Forelimb muscle (tissue), 1 donor: ENCODE measurements at places on chromosomes 5 and 9. TPM values are rescaled to one million over a fixed set of nuclear protein-coding genes. Genes with fewer than 3 reads are reported as not detected.

Gene ALDH1B1
- polyA plus RNA-seq, result 20.2 TPM

- no peak for DNase-seq
These were observed 18.3 kb downstream of the UGCG start for GRCh38 chr9:111914749-111915424.

Gene JMY
- polyA plus RNA-seq, result 9.5 TPM

GRCh38 chr5:68381060-68381459, 165.5 kb downstream of the PIK3R1 start:
- DNase-seq, result no peak

GRCh38 chr5:102858221-102858620, 103.1 kb downstream of the PAM start:
- no peak for DNase-seq

- no peak for DNase-seq
These were observed 758 bp upstream of the PDCD1LG2 start for GRCh38 chr9:5509573-5509972.

- no peak for DNase-seq
These were observed 73.5 kb downstream of the PPP2R2B start for GRCh38 chr5:146805081-146805480.

Gene ADCY2
- 51.8 TPM for polyA plus RNA-seq

Gene GPR150
- not detected for polyA plus RNA-seq

DNA sequence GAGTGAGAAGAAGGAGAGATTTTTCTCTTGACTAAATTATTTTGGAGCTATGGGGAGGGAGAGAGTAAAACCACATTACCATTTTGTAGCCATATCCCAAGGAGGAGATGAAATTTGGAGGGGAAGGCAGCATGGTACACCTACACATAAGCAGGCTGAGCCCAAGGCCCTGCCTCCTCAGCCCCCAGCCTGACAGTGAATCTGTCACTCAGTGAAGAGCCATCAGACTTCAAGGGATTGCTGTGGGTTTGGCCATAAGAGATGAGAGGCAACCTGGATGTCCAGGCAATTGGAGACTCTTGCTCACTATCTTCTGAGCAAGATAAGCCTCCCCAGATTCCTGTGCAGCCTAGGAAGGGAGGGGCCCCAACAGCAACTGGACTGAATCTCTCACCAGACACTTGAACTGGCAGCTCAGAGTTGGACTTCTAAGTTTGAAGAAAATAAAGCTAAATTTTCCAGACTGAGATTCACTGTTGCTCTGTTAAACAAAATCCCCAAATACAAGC, 216.6 kb downstream of the SEMA6A start:
- no peak for DNase-seq

DNA sequence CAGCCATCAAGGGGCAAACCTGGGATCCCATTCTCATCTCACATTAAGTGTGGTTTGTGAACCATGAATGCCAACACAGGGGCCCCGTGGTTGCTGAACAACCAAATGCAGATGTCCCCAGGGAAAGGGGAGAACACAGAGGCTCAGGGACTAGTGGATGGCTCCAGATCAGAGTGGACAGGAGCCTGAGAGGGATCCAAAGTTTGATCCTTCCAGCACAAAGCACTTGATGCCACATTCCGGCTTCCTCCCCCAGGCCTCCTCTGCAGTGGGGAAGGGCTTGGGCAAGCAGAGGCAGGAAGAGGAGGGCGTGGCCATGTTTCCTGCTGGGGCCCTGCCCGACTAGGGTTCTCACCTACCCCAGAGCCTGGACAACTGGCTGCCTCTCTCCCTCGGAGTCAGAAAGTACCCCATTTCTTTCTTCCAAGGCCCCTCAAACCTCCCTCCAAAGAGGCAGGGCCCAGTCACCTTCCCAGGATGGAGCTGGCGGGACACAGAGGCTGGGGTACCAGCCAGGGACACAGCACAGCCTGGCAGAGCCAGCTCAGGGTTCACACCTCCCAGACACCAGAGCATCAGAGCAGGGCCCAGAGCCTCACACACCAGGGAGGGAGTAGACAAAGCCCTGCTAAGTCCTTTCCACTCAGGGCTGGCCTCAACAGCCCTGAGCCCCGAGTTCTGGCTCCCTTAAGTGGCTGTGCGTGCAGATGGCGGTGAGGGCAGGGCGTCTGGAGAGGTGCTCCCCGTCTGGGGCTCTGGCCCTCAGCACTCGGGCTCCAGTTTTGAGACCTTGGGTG, 4.3 kb upstream of the RNF44 start:
- no peak for DNase-seq

DNA sequence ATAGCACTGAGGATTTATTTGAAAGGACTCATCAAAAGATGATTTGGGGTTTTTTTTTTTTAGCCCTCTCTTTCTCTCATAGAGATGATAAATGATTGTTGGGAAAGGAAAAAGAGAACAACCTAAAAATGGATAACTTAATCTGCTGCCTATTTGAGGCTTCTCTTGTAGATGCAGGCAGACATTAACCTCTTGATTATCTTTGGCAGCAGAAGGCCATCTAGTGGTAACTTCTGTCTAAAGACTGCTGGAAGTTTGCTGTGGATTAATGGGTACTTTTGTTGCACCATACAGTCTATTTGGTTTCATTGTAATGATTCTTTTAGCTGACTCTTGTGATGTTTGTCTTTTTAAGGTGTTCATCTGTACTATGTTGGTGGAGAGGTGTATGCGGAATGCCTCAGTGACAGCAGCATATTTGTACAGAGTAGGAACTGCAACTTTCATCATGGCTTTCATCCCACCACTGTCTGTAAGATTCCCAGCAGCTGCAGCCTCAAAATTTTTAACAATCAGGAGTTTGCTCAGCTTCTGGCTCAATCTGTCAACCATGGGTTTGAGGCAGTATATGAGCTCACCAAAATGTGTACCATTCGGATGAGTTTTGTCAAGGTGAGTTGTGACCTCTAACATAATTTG, 18.8 kb downstream of the SMIM32 start:
- DNase-seq, result peak; percentile 40

DNA sequence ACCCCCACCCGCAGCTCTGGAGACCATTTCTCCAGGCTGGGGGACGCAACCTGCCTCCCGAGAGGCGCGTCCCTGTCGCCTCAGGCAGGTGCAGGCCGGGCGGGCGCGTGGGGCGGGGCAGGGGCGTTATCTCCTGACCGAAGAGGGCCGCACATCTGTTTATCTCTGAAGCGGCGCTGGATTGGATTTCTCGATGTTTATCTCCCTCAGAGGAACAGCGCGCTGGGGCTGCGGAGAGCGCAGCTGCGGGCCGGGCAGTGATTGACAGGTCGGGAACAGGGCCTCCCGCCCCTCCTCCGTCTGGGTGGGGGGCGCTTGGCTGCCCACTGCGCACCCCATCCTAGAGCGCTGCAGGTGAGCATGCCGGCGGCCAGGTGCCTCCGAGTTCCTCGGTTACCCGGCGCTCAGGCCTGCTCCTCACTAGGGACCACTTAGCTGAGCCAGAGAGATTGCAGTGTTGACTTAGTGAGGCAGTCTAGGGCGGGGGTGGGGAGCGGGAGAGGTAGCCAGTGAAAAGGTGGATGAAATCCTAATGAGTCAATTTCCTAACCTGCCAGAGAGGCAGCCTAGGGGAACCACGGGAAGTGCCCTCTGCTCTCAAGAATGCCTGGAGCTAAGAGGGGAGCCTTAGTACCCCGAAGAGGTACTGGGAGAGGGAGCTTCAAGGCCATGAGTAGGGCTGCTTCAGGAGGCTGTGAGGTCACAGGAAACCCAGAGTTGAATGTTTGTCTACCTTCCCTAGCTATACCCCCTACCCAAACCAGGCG, 39.6 kb upstream of the TIFAB start:
- no peak for DNase-seq

- DNase-seq, result peak; percentile 35
These were observed 71.5 kb upstream of the PALM2AKAP2 start for GRCh38 chr9:109708451-109708945.

DNA sequence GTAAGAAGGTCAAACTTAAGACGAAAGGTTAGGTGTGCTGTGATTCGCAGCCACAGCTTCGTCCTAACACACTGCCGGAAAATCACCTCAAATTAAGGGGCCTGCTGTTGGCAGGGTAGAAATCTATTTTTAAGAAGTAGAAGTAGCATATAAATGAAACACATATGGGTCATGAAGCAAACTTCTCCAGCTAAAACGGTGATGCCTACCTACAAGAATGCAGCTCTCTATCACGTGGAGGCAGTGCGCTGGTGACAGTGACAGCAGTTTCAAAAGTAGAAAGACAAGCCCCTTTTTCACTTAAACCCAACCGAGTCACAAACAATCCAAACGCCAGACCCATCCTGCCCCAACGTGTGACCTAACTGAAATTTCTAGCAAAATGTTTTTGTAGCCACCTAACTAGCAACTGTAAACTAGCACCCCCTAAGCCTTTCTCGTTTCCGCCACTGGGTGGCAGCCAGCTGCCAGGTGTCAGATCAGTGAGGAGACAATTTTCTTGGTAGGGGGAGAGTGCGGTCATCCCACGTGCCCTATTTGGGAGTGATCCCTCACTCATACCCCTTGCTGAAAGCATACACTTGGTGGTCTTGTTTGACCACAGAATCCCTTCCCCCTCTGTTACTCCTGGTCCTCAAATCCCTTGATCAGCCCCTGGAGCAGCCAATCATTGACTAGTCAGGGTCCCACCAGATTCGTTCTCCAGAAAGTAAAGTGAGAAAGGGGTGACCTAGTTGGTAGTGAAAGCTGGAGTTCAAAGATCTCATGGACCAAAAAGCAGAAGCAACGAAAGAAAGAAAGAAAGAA, 71.8 kb upstream of the MAMDC2 start:
- peak; percentile 22 for DNase-seq

Gene CSF1R
- 22.9 TPM for polyA plus RNA-seq
